Stimulated activated CD4-positive, alpha-beta T cell treated with anti-CD3 and anti-CD28 coated beads, TNF-alpha, amount 100 ng/mL, for 4 hours (primary cell): ENCODE measurements at places on chromosomes 5 and 9.

DNA sequence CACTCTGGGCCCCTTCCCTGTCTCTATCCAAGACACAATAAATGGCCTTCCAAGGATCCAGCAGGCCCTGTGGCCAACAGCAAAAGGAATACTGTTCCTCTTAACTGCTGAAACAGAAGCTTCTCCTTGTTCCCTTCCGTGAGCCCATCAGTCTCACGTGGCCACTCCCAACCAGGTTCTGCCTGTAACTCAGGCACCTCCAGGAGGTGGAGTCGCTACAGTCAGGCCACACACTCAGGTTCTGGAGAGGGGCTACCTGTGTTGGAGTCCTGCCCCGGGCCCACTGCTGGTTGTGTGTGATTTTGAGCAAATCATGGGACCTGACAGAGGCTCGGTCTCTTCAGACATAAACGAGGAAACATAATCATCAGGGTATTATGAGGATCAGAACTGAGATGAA, 10.3 kb downstream of the FAT2 start:
- no peak for DNase-seq

DNA sequence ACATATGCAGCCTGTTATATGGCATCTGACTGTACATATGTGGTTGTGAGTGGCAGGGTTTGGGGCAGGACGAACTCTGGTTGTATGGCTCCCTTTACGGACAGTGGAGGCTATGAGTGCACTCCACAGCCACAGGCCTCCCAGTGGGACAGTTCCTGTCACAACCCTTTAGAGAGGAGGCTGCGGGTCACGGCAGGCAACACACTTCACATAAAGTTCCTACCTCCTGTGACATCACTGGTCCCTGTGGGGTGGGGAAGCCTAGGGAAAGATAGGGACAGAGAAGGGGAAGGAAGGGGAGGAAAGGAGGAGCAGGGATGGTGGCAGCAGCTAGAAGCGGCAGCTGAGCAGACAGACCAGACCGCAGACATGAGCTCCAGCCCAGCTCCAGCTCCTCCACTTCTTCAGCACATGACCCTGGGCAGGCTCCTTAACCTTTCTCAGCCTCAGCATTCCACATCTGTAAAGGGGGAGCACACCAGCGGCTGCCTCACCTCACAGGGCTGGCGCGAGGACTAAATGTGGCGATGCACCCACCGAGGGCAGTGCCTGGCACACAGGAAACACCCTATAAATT, 27.4 kb upstream of the CORO2A start:
- DNase-seq: no peak

- DNase-seq: no peak
Measured at GRCh38 chr9:32776201-32776600, 7.1 kb upstream of the TMEM215 start.

- no peak for DNase-seq
Measured at GRCh38 chr5:149134778-149135500, 6.4 kb upstream of the ABLIM3 start.

GRCh38 chr5:173726846-173727557, 110.6 kb upstream of the BOD1 start:
- no peak for DNase-seq

- no peak for DNase-seq
Measured at GRCh38 chr5:128491291-128491690, 46.8 kb downstream of the FBN2 start.

- no peak for DNase-seq
Measured at GRCh38 chr9:129567842-129568559, 52.9 kb downstream of the C9orf50 start.

- DNase-seq: no peak
Measured at GRCh38 chr5:6411141-6411540, 32.8 kb upstream of the MED10 start.

DNA sequence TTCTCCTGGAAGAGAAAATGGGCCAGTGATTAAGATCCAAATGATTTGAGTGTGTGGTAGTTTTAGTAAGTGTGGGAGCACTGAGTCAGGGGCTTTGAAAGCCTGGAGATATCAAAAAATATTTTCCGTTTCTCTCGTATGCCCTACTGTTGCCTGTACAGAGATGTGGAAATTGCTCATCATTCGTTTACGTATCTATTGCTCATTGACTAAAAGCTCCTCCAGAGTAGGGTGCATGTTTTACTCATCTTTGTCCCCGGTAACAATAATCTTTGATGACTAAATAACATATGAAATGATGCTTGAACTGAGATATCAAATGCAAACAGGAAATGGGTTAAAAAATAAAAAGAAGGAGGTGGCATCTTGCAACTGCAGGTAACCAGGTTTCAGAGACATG, 114.2 kb upstream of the FST start:
- DNase-seq: no peak

DNA sequence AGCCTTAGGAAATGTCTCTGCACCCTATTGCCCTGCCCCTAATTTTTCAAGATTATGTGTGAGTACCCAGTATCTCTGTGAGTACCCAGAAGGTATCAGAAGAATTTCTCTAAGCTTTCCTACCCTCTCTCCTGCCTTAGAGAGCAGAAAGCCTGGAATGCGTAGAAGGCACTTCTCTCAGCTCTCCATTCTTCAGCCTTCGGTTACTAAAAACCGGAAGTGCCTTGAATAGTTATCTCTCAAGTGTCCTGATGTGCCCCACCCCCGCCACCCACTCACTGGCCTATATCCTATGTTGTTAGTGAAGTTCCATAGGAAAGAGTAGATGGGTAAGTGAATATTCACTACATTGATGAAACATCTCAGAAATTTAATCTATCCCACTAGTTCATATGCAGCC, 210.7 kb upstream of the CDH10 start:
- no peak for DNase-seq

DNA sequence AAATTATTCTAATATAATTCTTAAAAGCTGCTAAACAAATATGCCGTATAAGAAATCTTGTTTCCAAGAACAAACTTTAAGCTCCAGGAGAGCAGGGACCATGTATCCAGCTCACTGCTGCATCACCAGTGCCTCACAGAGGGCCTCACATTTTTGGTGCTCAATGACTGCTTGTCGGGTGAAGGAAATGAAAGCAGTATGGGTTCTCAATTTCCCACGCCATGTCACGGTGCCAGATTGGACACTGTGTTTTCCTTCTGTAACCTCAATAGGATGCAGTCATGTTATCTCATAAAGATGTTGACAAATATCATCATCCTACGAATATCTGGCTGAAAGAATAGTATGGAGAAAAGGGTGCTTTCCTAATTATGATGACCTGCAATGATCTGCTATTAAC, 64.7 kb downstream of the POU5F2 start:
- DNase-seq: no peak

GRCh38 chr9:25813478-25813877, 135.2 kb upstream of the TUSC1 start:
- no peak for DNase-seq

GRCh38 chr5:30981576-30981975, 211.9 kb upstream of the CDH6 start:
- DNase-seq: no peak

- no peak for DNase-seq
Measured at GRCh38 chr9:77847059-77847499, 184.5 kb downstream of the GNAQ start.

DNA sequence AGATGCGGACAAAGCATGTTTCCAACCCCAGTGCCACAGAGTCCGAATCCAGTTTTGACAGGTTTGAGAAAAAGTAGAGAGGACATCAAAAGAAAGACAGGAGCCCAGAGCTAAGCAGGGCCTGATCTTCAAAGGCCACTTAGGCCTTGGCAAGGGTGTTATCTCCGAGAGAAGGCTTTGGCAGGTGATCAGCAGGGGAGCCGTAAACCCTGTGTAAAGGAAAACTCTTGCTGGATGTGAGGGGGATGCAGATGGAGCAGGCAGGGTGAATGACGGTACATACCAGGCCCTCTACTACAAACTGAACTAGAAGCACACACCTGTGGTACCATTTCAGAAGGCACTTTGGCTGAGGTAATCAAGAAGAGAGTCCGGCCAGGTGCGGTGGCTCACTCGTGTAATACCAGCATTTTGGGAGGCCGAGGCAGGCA, 1.4 kb upstream of the HNRNPH1 start:
- DNase-seq: no peak

DNA sequence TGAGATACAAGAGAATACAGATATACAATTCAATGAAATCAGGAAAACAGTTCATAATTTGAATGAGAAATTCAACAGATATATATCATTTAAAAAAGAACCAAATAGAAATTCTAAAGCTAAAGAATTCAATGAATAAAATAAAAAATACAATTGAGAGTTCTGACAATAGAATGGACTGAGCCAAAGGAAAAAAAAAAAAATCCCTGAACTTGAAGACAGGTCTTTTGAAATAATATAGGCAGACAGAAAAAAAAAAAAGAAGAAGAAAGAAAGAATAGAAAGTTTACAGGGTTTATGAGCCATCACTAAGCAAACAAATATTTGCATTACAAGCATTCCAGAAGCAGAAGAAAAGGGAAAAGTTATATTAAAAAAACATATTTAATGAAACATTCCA, 12.9 kb upstream of the HAVCR2 start:
- no peak for DNase-seq

DNA sequence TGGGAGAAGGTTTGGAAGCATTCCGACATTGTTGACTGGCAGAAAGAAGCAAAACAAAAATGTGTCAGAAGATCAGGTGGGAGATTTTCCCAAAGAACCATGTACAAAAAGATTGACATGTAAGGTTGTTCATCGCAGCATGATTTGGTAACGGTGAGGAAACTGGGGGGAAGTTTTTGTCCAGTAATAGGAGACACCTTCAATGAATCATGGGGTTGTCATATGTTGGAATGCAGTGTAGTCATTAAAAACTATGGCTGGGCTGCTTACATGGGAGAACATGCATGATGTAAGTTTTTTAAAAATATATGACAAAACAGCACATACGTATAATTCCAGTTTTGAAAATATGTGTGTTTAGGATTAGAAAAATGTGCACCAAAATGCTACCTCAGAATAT, 50.5 kb downstream of the HSD17B3 start:
- DNase-seq: no peak

GRCh38 chr5:50969151-50970031, 303.0 kb downstream of the PARP8 start:
- DNase-seq: no peak

DNA sequence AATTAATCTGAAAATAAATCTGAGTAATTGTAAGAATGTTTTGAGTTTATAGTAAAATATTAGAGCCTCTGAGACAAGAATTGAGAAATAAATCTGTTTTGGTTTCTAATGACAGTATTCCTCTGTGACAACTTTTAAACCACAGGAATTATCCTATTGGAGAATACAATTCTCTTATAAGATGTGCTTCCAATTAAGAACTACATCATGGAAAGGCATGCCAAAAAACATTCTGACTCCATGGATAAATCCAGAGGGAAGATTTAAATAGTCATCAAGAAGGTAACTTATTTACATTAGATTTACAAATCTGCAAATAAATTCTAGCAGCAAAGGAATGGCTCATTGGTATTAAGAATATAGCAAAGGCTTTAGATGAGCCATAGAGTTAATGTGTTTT, 178.3 kb upstream of the ACOT12 start:
- DNase-seq: no peak

- no peak for DNase-seq
Measured at GRCh38 chr9:18233311-18233710, 240.6 kb upstream of the ADAMTSL1 start.

GRCh38 chr9:69497816-69498215, 172.8 kb downstream of the ENTREP1 start:
- no peak for DNase-seq

- no peak for DNase-seq
Measured at GRCh38 chr9:128910906-128911305, 9.9 kb upstream of the PHYHD1 start.

DNA sequence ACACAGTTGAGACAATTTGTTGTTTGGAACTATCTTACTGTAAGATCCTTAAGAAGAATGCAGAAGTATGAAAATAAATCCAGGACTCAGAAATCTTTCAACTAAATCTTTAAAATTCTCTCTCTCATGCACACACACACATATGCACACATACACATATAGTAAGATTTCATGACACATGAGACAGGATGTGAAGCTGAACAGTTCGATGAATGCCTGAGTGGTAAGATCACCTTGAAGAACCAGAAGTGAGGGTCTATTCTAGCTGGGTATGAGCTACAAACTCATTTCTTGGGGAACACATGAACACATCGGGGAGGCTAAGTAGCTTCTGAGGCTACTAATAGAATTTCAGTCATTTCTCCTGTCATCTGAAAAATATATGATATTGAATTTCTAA, 153.6 kb downstream of the TMC1 start:
- no peak for DNase-seq

- no peak for DNase-seq
Measured at GRCh38 chr5:145443964-145444363, 391.2 kb downstream of the PRELID2 start.

- no peak for DNase-seq
Measured at GRCh38 chr9:113598451-113598850, 134.9 kb downstream of the RGS3 start.

DNA sequence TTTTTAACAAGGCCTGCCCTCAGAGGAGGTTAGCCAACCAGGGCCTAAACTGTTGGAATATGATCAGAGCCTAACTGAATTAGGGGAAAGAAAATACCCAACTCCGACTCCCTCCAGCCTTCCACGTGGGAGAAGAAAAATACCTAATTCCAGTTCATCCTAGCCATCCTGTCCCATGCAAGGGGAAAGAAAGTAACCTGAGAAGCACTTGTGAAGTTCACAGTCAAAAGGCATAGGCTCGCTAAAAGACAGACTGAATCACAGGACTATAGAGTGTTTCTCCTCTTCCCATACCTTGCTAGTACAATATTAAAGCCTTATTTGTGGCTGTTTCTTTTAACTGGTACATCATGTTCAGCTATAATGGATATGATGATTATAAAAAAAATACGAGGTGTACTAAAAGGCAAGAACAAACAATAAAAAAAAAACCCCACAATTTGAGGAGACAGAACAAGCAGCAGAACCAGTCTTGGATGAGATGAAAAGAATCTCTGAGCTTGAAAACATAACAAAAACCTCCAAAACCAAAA, 18.0 kb upstream of the ATP10B start:
- no peak for DNase-seq

- DNase-seq: no peak
Measured at GRCh38 chr5:136330353-136331038, 34.8 kb downstream of the TRPC7 start.

DNA sequence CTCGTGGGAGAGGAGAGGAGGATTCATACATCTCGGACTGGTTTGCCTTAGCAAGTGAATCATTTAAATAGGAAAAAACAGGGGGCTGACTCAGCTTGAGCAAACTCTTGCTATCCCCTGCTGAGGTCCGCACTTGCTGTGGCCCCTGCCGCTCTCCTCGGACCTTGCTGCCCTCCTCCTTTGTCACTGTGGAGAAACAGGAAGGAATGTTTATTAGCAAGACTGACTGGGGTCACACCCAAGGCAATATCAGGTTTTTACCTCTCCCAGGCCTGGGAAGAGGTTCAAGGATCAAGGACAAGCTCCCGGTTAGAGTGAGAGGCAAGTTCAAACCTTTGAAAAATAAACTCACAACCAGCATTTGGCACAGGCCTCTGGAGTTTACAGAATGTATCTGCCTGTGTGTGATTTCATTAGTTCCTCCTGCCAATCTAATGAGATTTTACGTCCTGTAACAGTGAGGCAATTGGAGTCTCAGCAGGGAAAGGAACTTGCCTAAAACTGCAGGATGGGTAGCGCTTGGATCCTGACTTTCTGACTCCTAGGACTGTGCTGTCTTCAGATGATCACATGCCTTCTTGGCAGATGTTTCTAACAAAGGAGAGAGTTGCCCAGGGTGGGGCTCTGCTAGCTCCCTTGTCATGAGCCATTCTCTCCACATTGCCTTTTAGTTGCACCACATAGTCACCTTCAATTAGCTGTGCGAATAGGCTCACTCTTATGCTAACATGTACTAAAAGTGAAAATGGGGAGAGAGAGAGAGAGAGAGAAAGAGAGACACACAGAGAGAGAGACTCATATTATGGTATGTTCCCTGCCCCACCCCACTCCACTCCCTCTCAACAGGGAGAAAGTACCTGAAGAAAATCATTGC, 108.6 kb upstream of the CDKN2B start:
- no peak for DNase-seq
